ENCODE measurements at places on chromosomes 16 and 17.

- DNase-seq, result no peak
Observed at GRCh38 chr17:74539281-74539820, 6.6 kb downstream of the CD300C start.

DNA sequence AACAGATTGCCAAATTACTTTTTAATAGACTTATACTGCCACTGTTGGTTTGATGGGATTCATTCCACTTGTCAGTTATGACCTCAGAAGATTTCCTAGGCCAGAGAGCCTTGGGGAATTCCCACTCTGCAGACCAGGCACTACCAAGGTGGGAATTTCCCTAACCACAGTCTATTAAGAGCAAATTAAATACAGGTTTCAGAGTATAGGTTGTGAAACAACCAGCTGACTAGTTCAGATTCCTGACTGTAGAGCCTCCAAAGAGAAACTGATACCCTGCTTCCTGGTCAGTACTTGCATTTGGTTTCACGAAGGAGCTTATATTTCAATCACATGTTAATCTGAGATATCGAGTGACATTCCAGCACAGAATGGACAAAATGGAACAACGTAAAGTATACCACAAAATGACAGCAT lies 186.5 kb downstream of the STX8 start:
- no peak for DNase-seq

DNA sequence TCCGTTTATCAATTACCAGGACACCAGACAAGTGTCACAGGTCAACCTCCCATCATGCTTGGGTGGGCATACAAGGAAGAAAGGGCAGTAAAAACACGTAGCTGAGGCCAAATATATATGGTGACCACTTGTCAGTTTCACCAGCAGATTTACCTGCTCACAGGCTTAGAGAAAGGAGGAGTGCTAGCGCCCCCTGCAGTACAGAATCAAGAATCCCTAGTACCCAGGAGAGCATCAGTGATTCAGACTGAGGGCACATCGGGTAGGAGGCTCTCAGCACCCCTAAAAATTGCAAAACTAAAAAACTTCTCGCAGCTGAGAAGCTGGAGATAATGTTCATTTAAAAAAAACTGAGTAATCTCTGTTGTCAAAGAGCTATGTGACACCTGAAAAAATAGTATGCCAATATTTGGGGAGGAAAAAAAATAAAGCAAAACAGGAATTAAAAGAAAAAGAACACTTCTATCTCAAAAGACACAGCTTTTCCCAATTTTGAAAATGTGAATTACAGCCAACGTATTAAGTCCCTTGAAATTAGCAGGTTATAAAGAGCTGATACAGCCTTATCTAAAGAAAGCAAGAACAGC lies 21.2 kb upstream of the MON1B start:
- no peak for DNase-seq

GRCh38 chr17:44110011-44110686 lies 13.3 kb downstream of the HDAC5 start:
- DNase-seq, result peak; percentile 75

DNA sequence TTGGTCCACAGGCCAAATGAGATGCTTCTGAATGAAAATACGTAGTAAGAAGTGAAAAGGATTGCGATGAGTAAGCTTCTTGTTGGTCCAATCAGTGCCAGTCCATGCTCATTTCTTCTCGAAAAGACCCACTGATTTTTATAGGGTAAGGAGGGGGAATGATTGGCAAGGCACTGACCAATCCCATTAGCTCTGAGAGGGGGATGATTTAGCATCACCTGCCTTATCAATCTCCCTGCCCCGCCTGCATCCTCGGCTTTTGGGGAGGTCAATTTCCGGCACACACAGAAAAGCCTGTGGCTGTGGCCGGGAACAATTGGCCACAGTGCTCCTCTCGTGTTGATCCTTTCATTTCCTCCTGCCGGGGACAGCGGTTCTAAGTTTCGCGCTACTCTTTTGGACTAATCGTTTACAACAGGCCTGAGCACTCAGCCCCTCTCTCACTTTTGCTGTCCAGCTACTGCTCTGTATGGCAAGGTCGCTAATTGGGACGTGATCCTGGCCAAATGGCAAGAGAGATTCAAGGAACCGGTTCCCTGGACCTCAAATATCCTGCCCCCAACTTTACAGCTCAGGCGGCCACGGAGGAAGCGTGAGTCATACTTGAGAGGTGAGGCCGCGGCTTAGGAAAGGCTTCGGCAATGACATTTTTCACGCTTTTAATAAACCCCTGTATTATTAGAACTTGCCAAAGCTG lies 43.1 kb downstream of the TBX4 start:
- no peak for DNase-seq

- no peak for DNase-seq
Observed at GRCh38 chr16:88083582-88083981, 132.3 kb downstream of the BANP start.

DNA sequence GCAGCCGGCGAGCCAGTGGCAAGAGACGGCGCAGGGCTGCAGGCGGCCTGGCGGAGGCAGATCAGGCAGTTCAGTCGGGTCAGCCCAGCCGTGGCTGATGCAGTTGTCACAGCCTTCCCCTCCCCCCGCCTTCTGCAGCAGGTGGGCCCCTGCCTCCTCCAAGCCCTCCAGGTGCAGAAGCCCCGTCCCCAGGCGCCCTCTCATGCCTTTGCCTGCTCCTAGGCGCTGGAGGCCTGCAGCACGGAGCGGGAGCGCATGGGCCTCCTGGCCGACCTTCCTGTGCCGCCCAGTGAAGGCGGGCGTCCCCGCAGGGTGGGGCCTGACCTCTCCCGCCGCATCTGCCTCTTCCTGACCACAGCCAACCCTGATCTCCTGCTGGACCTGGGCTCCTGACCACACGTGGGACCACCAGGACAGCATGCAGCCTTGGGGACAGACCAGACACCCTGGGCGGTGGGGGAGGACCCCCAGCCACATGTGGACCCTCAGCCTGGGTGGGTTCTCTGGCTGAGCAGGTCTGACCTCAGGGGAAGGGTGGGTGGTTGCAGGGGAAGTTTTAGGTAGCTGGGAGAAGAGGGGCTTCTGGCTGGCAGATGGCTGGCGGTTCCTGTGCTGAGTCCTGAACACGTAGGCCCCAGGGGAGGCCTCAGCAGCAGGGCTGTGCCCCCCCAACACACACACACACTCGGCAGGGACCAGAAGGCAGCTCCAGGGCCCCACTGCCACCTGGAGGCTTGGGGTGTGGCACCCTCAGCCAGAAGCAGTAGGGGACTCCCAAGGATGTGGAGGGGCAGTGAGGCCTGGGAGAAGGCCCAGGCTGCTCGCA lies 3.1 kb upstream of the MRPS34 start:
- no peak for DNase-seq

- no peak for DNase-seq
Observed at GRCh38 chr17:17440010-17440843, 36.6 kb upstream of the MED9 start.

GRCh38 chr17:10622617-10623485 lies 34.3 kb downstream of the MYH3 start:
- no peak for DNase-seq

DNA sequence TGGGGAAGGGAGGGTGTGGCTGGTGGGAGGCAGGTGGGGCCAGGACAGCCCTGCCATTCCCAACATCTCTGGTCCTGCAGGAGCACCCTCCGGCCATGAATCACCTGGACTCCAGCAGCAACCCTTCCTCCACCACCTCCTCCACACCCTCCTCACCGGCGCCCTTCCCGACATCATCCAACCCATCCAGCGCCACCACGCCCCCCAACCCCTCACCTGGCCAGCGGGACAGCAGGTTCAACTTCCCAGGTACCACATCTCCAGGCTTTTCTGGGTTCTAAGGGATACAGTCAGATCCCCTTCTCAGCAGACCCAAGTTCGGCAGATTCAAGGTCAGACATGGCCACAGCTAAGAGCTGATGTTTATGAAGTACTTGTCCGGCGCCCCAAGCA lies 33.8 kb upstream of the LGALS9 start:
- DNase-seq, result no peak

DNA sequence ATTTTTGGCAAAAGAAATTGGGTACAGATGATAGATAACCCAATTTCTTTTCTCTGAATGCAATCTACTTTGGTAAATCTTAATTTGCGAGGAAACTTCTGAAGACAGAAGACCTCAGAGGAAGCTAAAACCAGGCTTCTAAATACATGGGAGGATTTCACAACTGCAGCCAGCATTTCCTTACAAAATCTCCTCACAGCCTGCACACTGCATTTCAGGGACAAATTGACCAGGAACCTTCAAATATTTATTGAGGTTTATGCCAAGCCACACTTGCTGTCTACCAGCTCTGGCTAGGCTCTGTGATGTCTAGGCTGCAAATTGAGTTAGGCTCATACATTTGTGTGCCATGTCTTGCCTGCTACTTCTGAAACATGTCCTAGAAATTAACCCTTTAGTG lies 167.3 kb upstream of the CDH5 start:
- DNase-seq, result no peak

DNA sequence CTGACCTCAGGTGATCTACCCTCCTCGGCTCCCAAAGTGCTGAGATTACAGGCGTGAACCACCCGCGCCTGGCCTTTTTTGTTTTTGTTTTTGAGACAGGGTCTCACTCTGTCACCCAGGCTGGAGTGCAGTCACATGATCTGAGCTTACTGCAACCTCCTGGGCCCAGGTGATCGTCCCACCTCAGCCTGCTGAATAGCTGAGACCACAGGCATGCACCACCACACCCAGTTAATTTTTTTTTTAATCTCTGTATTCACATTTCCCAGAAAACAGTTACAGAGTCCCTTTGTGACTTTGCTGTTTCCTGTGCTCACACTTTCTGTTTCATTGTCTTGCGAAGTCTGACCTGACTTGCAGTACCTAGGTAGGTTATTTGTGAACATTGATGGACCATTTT lies 2.7 kb downstream of the CLUAP1 start:
- no peak for DNase-seq

DNA sequence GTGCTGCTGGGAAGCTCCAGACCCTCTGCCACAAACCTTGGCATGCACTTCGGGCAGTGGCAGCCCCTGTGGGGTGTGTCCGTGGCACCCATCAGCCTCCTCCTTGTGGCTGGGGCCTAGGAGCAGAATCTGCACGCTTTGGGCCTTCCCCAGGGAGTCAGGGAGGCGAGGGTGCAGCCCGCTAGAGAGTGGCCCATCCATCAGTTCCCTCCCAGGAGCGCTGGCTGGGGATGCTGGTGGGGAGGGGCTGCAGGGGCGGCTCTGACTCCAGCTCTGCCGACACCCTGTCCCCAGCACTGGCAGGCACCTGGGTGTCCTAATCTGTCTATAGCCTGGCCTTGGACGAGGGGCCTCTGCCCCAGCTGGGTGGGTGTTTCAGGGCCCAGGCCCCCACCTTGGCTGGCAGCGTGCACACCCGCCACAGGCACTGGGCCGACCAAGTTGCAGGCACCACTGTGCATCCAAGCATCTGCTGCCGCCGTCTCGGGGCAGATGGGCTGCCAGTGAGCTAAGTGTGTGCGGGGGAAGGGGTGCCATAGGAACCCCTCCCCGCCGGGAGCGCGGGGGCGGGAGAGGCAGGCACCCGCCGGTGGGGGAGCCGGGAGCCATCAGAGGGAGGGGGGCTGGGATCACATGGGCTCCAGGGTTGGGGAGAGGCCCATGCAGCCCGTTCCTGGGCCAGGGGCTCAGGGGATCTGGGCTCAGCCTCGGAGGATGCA lies 30.2 kb downstream of the ENDOV start:
- DNase-seq, result no peak

- no peak for DNase-seq
Observed at GRCh38 chr17:77644181-77645071, 314.1 kb upstream of the TNRC6C start.

DNA sequence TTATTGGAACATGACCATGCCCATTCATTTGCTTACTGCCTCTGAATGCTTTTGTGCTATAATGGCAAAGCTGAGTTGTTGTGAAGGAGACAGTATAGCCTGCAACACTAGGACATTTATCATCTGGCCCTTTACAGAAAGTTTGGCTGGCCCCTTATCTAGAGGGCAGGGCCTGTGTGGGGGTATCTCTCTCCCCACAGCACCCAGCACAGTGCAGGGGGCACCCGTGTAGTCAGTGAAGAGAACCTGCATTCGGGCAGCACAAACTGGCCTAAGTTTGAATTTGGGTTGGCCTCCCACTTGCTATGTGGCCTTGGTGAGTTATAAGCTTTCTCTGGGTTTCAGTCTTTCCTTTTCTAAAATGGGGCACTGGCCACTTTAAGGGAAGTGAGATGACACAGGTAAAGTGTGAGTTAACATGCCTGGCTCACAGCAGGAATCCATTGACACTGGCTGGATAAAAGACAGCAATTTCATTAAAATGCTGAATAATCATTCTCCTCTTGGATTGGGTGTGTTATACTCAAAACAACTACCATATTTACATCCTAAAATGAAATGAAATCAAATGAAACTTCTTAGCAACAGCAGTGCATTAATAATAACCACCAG lies 12.1 kb downstream of the UBE2O start:
- DNase-seq, result no peak

DNA sequence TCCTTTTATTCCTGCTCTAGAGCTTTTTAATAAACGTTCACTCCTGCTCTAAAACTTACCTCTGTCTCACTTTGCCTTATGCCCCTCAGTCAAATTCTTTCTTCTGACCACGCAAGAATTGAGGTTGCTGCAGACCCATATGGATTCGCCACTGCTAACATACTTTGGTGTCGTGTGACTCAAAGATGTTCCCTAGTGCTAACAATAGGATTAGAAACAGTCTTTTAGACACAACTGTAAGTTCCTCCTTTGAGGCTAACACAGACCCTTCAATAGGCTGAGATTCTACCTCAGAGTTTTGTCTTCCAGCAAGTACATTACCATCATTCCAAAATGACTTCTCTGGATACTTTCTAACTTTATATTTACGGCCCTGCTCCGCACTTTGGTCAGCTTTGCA lies 149.5 kb upstream of the COX10 start:
- no peak for DNase-seq

GRCh38 chr16:73365016-73365551 lies 317.2 kb upstream of the ZFHX3 start:
- DNase-seq, result no peak

GRCh38 chr16:68707340-68708152 lies 29.5 kb upstream of the CDH1 start:
- no peak for DNase-seq
